ENCODE measurements at places on chromosomes 12 and 14. TPM values are rescaled to one million over a fixed set of nuclear protein-coding genes. Genes with fewer than 3 reads are reported as not detected.

Gene PNN
- total RNA-seq: 22.9 TPM

Gene FAM181A
- total RNA-seq: not detected

Gene CEBPE
- total RNA-seq: not detected

Gene OR4N5
- not detected for total RNA-seq

Gene BCL7A
- total RNA-seq: 1.8 TPM

Gene TGFB3
- total RNA-seq: 0.56 TPM

Gene MANSC4
- total RNA-seq: not detected

Gene SLCO1B3
- total RNA-seq: not detected

DNA sequence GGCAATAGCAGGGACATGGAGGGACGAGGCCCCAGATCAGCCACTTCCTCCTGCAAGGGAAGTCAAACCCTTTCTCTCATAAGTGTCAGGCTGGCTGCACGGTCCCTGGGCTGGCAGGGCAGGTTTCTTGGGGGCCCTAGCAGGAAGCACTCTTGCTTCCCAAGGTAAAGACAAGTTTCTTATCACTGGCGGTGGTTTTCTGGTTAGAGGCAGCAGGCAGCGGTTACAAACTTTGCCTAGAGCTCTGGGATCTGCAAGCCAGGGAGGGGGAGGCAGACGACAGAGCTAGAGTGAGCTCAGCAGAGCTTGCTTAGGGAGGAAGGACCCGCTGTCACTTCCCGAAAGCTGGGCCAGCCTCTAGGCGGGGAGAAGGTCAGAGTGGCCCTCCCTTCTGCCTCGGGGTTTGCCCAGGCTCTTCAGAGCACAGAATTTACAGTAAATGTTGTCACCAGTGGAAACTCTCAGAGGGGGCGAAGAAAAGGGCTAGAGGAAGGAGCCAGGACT is 20.4 kb downstream of the BATF start:
- no peak for DNase-seq

GRCh38 chr14:74551001-74551400 is 57.4 kb downstream of the ISCA2 start:
- DNase-seq: no peak

GRCh38 chr12:88303335-88303734 is 161.2 kb downstream of the TMTC3 start:
- DNase-seq: no peak

- no peak for DNase-seq
These were observed 10.8 kb downstream of the SUOX start for GRCh38 chr12:56007564-56008559.

DNA sequence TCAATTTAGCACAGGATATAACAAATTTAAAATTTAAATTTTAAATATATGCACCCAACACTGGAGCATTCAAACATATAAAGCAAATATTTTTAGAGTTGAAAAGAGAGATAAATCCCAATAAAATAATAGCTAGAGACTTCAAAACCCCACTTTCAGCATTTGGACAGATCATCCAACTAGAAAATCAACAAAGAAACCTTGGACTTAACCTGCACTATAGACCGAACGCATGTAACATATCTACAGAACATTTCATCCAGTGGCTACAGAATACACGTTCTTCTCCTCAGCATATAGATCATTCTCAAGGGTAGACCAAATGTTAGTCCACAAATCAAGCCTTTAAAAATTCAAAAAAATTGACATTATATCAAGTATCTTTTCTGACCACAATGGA is 64.0 kb downstream of the SPTSSA start:
- DNase-seq: no peak

DNA sequence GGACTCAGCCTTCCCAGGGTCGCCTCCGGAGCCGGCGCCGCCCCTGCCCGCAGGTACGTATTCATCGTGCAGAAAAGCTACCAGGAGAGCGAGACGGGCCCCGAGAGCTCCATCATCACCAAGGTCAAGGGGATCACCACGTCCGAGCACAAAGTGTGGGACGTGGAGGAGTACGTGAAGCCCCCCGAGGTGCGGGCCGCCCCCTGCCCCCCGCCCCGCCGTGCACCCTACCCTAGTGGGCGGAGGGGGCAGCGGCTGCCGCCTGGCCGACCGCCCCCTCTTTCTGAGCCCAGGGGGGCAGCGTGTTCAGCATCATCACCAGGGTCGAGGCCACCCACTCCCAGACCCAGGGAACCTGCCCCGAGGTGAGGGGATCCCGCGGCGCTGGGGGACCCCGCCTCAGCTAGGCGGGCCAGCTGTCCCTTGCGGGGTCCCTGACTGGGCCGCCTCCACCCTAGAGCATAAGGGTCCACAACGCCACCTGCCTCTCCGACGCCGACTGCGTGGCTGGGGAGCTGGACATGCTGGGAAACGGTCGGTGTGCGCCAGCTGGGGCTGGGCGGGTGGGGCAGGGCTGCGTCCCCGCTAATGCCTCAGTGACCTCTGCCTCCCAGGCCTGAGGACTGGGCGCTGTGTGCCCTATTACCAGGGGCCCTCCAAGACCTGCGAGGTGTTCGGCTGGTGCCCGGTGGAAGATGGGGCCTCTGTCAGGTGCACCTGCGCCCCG is 973 bp downstream of the P2RX2 start:
- no peak for DNase-seq

DNA sequence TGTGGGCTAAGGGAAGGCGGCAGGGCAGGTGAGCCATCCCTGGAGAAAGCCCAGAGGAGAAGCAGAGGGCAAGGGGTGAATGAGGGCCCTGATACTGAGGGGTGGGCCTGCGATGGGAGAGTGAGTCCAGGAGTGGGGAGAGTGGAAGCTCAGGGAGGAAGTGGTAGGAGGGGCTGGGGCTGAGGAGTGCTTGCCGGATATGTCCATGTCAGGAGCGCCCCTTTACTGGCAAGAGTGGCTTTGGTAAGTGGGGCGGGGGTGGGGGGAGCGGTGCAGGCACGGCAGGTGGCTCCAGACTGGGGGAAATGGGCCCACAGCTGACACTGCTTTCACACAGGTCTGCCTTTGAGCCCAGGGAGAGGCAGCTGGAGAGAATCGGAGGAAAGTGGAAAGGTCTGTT is 86.4 kb upstream of the GPR68 start:
- no peak for DNase-seq

DNA sequence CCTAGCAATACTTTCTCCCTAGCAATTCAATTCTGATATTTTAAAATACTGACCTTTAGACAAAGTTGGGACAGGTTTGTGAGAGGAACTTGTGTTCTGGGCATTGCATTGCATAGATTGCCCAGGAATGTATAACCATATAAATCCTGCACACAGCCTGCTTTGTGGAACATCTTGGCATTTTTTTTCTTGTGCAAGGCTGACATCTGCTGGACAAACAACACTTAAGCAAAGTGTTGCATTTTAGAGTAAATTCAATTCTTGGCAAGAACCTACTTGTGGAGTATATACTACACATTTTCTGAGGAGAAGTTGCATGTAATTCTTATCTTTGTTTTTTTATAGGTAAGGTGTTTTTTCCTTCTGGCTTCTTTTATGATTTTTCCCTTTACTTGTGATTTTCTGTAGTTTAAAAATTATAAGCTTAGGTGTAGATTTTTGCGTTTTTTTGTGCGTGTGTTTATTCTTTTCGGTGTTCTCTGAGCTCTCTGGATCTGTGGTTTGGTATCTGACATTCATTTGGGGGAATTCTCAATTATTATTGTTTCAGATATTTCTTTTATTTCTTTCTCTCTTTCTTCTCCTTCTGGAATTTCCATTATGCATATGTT is 26.4 kb downstream of the TESPA1 start:
- DNase-seq: peak; percentile 17

GRCh38 chr14:76920331-76921087 is 94.3 kb downstream of the LRRC74A start:
- DNase-seq: no peak

- DNase-seq: peak; percentile 31
These were observed 232.6 kb downstream of the EPS8 start for GRCh38 chr12:15556411-15557102.

DNA sequence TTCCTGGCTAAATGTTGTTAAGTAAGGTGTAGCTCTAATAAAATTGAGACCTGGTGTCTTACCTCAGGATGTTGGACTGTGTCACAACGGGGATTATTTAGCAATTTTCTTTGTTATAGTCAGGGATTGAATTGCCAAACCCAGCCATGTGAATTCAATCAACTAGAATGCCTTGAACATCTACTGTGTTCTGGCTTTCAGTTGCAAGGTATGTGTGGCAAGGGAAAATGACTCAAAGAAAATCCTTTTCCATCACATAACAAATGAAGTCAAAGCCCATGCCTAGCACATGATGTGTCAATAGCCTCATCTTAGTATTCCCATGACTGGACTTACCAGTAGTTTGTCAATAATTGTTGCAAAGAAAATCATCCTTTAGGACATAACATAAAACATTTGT is 519.8 kb upstream of the FLRT2 start:
- DNase-seq: no peak

DNA sequence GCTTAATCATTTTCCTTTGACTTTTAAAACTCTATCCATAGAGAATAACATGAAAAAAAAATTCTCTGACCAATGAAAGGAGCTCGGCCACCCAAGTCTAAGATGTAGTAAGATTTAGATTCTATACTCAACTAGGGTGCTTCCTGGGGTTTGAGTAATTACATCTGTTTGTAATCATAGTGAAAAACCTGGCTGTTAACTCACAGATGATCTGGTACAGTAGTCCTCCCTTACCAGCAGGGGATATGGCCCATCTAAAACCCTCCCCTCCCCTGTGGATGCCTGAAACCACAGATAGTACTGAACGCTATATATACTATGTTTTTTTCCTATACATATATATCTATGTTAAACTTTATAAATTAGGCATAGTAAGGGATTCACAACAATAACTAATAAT is 89.2 kb downstream of the DAAM1 start:
- DNase-seq: no peak

- peak; percentile 5 for DNase-seq
These were observed 31.9 kb downstream of the USP15 start for GRCh38 chr12:62291864-62292760.

DNA sequence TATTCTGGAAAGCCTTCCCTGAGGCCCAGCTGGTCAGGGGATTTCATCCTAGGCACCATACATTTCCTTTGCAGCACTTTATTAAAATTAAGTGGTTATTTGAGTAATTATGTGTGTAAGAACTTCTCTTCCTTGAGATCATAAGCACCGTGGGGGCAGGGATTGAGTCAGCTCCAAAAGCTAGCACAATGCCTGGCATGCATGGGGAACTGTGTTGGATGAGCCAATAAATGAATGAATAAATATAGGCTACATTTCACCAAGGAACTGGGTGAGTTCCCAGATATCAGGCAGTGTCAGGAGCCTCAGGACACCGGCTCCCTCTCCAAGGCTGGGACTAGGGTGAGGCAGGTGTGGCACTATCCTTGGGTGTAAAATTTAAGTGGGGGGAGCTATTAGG is 82.8 kb upstream of the FBXO21 start:
- DNase-seq: peak; percentile 36

GRCh38 chr14:100873096-100873482 is 30.4 kb downstream of the RTL1 start:
- DNase-seq: no peak

- no peak for DNase-seq
These were observed 73.4 kb downstream of the MNAT1 start for GRCh38 chr14:60807971-60808370.

- no peak for DNase-seq
These were observed 108.7 kb upstream of the NCOR2 start for GRCh38 chr12:124675881-124676713.

DNA sequence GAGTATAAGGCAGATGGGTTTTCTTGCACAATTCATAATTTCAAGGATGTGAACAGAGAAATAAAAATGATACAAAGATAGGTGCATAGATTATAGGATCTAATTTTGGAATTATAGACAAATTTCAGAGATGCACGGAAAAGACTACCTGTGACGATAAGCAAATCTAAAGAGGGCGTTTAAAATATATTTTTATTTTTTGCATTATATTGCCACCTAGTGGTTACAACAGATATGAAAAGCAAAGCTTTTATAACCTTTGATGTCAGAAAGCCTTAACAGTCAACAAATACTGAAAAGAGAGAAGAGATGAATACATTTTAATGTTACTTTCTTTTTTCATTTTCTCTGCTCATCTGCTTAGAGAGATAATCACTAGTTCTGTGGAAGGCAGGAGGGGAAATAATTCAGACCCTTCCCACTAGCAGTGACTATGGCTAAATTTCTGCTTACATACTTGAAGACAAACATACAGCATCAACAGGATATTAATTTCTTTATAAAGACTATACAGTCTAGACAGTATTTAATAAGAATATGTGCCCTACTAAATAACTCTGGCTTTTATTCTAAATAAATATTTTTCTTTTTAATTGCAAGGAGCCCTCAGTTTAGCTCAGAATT is 46.3 kb downstream of the NTS start:
- DNase-seq: no peak

- DNase-seq: no peak
These were observed 384.6 kb downstream of the APAF1 start for GRCh38 chr12:99029511-99030271.

All from MG63 (cell line).